ENCODE measurements at places on chromosomes 16 and 17. TPM values are rescaled to one million over a fixed set of nuclear protein-coding genes. Genes with fewer than 3 reads are reported as not detected.

CD300LG gene
- total RNA-seq = not detected

TTLL6 gene
- 2.1 TPM for total RNA-seq

ASPA gene
- total RNA-seq = 1.8 TPM

KCNH4 gene
- 0.24 TPM for total RNA-seq

- DNase-seq = no peak
Measured at GRCh38 chr16:27473101-27473900, 71.3 kb downstream of the IL21R start.

- no peak for DNase-seq
Measured at GRCh38 chr16:69348222-69348621, 3.4 kb downstream of the TMED6 start.

GRCh38 chr17:4214157-4214556 lies 49.6 kb downstream of the ANKFY1 start:
- no peak for DNase-seq

GRCh38 chr17:15884731-15885130 lies 60.2 kb upstream of the ADORA2B start:
- no peak for DNase-seq

DNA sequence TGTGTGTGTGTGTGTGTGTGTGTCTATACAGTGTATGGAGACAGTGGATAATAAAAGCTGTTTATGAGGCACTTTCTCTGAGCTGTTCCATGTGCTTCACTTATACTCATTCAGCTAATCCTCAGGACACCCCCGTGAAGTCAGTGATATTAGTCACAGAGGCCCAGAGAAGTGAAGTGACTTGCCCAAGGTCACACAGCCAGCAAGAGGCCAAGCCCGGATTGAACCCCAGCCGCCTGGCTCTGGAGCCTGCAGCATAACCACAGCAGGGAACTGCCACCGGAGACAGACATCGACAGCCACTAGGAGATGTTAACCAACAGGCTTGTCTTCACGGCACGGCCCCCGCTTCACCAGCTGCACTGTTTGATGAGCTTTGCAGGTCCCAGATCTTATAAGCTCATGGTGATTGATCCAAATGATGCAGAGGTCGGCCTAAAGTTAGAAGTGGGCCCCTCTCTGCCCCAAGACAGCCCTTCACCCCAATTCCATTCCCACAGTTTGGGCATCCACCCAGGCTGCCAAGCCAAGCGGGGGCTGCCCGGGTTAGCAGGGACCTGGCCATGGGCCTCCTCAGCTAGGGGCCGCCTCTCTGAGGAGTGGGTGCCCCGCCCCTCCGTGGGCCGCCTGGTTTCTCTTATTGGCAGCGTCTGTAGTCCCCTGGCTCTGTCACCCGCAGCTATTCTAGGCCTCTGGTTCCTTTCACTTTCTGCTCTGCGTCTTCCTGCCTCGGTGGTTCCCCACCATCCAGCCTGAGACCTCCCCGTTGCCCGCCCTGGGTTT lies 30.9 kb downstream of the SOCS1 start:
- no peak for DNase-seq

All from SK-MEL-5 (cell line).